ENCODE measurements at places on chromosomes 6 and 20. TPM values are rescaled to one million over a fixed set of nuclear protein-coding genes. Genes with fewer than 3 reads are reported as not detected.

- no peak for DNase-seq
Observed at GRCh38 chr6:51099201-51099600, 280.5 kb downstream of the TFAP2B start.

The MYBL2 gene
- 1.5 TPM for total RNA-seq

DNA sequence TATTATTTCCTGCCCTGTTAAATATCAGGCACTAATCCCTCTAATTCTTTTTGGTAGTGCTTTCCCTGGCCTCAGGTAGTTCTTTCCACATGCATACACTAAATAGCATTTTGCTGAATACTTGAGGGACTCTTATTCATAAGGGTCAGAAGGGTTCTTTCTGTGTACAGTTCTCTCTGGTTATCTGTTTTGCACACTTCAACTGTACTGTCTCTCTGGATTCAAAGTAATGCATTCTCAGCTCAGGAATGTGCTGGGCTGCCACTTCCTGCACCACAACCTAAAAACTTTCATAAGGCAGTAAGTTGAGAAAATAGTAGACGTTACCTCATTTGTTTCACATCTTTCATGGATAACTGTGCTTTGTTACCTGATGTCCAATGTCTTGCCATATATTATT, 32.1 kb downstream of the C6orf141 start:
- DNase-seq: no peak

- DNase-seq: no peak
Observed at GRCh38 chr6:106870069-106870468, 104.5 kb downstream of the CD24 start.

GRCh38 chr6:9458424-9458823, 956.5 kb downstream of the TFAP2A start:
- no peak for DNase-seq

The ADTRP gene
- total RNA-seq: 119 TPM

DNA sequence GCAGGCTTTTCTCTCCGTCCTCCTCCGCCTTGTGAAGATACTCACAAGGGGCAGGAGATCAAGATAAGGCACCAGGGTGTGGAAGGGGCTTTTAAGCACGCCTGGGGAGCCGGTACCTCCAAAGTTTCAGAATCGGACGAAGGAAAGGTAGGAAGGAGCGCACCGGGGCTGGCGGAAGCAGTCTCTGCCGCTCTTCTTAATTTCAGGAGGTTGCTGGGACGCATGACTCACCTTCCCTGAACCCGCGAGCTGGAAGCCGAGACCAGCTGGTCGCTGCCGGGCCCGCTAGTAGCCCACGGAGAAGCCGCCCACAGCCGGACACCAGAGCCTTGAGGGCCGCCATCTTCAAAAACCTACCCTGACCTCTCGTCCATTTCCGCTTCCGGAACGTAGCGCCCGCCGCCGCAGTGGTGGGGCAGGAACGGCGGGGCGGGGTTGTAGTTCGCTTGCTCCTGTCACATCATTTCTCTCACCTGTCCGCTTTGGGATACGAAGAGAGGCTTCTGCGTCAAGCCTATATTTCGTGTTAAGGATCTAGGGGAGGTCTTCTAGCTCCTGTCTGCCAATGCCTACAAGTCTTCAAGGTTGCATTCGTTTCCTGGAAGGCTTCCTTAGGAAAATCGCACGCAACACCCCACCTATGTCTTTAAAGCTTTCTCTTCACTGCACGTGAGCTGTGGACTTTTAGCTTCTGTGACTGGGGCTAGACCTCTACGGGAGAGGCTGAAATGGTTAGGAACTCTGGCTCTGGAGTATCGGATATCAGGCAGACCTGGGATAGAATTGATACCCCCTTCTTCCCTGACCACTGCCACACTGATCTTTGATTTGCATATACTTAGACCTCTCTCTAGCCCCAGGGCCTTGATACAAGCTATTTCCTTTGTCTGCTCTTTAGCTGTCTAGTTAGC, at the start of gene MRPS18A:
TSS of gene MRPS18A (minus strand) at position 355 of the 911 bp plus-strand sequence. CDS start at position 343, 12 bp downstream.
- peak; percentile 91 for DNase-seq

GRCh38 chr6:140107216-140107615, 732.8 kb upstream of the CITED2 start:
- no peak for DNase-seq

The CAGE1 gene
- not detected for total RNA-seq

DNA sequence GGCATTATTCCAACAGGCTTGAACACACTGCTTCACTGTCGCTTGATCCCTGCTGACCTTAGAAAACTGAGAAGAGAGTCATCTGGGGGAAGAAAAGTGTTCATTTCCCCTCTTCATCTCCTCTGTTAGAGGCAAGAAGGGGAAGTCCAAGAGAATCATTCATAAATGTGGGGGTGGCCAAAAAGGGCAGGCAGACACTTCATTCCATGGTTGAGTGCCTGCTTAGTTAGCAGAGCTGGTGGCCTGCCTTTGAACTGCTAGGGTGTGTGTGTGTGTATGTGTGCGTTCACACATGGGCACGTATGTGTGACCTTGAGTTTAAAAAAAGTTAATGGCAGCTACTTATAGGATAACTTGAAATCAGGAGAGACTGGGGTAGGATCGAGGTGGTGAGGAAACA, 39.4 kb upstream of the RFPL4B start:
- DNase-seq: no peak

The DEF6 gene
- 24.5 TPM for total RNA-seq

The MCM8 gene
- total RNA-seq: 8.6 TPM

The GRIK2 gene
- total RNA-seq: 2.0 TPM

DNA sequence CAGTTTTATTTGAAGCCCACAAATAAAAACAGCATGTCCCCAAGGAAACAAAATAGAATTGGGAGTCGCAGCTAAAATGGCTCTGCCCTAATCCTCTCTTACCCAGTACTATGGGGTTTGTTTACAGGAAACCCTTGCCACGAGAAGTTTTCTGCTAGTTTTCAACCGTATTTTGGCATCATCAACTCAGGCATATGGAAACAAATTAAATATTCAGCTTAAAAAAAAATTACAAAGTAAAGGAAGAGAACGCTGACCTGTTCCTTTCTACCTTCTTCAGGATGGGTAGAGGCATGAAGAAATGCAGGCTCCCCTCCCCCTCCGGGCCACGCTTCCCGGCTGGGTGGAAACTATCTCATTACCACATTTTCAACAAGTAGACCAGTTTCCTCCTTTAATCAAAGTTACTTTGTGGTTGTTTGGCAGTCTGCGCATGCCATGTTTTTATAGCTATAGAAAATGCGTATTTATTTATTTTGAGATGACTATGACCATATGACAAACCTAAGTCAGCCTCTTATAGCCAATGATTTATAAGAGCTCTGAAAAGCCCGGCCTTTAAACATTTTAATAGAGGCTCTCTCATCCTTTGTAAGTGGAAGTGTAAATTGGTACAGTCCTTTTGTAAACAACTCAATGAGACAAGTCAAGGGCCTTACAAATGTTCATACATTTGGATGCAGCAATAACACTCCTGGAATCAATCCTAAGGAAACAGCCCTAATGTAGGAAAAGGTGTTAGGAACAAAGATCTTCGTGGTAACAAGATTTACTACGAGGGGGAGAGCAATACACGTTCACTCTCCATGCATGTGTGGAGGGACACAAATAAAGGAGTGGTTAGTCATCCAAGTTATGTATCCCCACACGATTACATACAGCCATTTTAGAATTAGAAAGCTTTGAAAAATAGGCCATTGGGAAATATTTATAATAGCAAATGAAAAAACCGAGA, 16.1 kb upstream of the ZNF217 start:
- peak; percentile 66 for DNase-seq

The TSPO2 gene
- total RNA-seq: not detected

DNA sequence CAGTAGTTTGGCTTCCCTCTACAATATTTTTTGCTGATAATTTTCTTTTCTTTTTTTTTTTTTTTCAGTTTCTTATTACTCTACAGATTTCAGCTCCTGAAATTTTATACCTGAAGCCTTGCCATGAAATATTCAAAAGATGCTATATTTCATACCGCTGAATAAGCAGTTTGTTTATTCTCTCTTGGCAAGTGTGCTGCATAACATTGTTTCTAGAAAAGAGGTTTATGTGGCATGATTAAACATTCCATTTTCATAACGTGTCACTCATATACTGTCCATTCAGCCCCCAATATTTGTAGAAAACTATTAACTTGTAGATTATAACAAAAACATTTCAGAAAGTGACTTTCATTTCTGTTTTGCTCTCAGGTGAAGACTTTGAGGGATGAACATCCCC, 174.4 kb upstream of the NOX3 start:
- DNase-seq: no peak

DNA sequence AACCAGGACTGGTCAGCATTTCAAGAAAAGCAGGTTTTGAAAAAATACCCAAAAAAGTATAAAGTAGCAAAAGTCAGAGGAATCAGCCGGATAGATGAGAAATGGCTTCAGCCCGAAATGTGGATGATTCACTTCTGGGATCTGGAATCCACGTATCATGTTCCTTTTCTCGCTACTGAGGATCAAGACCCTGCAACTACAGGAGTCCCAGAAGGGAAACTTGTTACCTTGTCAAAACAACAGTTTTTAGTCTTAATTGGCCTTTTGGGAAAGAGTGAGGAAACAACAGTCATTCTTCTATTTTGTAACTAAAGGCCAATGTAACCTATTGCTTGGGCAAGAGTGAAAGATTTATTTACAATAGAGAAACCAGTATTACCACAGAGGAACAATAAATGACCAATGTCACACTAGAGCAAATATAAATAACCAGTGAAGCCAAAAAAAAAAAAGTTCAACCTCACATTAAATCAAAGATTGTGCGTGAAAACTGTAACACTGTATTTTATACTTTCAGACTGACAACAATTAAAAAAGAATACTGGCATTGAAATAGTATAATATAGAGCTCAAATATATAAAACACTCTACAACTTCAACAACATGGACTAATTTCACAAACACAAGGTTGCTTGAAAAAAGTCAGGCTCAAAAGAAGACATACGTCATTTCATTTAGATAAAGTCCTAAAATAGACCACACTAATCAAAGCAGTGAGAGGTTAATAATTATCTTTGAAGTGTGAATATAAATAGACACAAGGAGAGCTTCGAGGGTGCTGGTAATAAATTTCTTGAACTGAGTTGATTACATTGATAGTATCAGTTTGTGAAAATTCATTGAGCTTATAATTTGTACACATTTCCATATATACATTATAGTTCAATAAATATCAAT, 116.2 kb downstream of the GFRAL start:
- DNase-seq: no peak

The CASP8AP2 gene
- total RNA-seq: 14.1 TPM

- DNase-seq: no peak
Observed at GRCh38 chr6:11711003-11711983, 67.3 kb downstream of the ADTRP start.

- DNase-seq: no peak
Observed at GRCh38 chr20:44208165-44208564, 2.4 kb downstream of the OSER1 start.

DNA sequence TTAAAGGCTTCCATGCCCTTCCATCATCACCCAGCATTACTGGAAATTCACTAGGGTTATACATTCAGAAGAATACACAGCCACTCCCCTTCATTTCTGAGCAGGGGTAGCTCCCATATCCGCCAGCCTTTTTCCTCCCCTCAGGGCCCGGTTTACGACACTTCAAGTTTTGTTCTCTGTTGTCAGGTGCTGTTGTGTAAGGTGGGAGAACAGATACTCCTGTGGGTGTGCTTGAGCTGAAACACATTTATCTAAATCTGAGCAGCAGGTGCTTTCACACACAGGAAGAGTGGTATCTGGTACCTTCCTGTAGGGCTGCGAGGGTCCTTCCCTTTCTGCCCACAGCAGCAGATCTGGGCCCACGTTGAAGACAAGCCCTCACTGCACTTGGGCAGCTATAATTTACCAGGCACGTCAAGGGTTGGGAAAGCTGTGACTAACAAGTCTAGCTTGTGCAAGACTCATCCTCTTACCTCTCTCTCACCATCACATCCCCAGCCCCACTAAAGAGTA, 215.8 kb upstream of the RREB1 start:
- no peak for DNase-seq

GRCh38 chr6:21996425-21997118, 300.3 kb downstream of the PRL start:
- no peak for DNase-seq

GRCh38 chr20:44914924-44915323, 5.1 kb downstream of the PABPC1L start:
- DNase-seq: no peak

The TAF8 gene
- 26.9 TPM for total RNA-seq

DNA sequence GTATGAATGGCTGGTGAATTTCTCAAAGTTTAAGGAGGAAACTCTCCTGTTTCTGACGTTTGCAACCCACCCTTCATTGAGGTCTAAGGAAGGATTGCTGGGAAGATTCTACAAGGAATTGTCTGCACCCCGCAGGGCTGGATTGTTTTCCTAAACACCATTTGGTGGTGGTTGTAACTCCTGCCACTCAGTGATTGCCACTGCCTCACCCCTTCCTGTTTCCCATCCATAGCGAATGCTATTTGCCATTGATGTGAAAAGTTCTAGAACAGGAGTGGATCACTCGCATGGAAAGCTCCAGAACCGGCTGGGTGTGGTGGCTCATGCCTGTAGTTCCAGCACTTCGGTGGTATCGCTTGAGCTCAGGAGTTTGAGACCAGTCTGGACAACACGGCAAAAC, 8.7 kb upstream of the DSP start:
- DNase-seq: peak; percentile 23

The PRICKLE4 gene
- total RNA-seq: 6.7 TPM

DNA sequence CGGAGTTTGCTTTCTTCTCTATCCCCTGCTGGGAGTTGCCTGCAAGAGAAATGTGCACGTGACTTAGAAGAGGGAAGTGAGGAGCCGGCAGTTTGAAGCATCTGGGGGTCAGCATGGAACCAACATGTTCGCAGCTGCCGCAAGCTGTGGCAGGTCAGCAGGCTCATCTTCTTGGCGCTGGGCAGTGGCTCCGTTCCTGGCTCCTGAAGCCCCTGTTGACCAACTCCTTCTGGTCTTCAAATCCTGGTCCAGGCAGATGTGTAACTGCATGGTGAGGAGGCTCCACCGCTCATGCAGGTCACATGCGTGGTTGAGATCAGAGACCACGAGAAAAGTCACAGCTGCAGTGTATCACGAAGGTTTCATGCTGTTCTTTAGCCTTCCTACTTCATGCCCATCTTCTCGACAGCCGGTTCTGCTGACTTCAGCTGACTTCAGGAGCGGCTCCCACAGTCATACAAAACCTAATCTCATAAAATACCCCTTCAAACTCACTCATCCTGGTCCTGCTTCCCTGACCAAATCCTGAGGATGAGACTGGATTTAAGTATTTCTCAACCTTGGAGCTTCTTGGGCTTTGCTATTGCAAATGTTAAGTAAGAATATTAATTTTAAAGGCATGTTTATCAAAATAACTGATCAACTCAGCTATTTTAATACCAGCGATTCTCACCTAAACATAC, 44.9 kb upstream of the BCAS1 start:
- DNase-seq: peak; percentile 32

The TMEM63B gene
- total RNA-seq: 69.2 TPM

The MYL9 gene
- 227 TPM for total RNA-seq

The BCAS4 gene
- total RNA-seq: 4.0 TPM

DNA sequence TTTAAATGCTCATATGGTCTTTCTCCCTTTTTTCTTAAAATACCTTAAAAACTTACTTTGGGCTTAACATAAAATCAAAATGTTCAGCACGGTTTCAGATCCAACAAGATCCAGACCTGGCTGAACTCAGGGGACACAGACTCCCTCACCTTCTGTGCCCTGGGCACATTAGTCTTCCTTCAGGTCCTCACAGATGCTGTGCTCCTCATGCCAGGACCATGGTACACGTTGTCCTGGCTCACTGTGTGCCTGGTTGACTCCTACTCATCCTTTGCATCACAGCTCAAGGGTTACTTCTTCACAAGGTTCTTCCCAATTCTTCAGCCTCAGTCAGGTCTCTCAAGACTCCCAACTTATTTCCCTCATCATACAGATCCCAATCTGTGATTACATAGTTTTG, 73.6 kb upstream of the TCF21 start:
- DNase-seq: no peak

All from transverse colon (tissue), 4 donors.